Fibroblast of skin of left quadriceps (primary cell): ENCODE measurements at places on chromosomes 2 and 18.

DNA sequence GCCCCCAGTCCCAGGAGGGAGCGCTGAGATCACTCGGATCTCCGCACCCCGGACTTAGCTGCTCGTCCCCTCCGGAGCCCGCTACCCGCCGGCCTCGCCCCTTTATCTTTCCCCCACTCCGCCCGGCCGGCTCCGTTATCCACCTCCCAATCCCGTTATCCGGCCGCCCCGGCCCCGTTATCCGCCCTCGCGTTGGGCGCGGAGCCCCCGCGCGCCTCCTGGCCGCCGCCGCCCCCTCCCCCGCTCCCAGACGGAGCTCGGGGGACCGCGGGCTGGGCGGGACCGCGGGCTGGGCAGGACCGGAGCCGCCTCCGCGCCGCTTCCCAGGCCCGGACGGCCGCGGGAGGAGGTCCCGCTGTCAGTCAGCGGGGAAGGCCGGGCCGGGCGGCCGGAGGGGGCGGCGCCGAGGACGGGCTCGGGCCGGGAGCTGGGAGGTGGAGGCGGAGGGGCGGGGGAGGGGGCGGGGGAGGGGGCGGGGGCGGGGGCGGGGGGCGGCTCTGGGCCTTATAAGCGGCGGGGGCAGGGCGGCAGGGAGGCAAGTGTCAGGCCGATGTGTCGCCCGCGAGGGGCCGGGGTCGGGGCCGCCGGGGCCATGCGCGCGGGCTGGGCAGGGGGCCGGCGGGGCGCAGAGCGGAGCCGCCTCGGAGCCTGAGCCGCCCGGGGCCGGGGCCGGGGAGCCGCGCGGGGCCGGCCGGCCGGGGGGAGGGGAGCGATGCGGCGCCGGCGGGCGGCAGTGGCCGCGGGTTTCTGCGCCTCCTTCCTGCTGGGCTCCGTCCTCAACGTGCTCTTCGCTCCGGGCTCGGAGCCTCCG is at the start of gene PKDCC:
PKDCC (plus strand) TSS at position 534 of the 811 bp plus-strand sequence; CDS start at position 713, 179 bp downstream.
- DNase-seq: peak; percentile 73

DNA sequence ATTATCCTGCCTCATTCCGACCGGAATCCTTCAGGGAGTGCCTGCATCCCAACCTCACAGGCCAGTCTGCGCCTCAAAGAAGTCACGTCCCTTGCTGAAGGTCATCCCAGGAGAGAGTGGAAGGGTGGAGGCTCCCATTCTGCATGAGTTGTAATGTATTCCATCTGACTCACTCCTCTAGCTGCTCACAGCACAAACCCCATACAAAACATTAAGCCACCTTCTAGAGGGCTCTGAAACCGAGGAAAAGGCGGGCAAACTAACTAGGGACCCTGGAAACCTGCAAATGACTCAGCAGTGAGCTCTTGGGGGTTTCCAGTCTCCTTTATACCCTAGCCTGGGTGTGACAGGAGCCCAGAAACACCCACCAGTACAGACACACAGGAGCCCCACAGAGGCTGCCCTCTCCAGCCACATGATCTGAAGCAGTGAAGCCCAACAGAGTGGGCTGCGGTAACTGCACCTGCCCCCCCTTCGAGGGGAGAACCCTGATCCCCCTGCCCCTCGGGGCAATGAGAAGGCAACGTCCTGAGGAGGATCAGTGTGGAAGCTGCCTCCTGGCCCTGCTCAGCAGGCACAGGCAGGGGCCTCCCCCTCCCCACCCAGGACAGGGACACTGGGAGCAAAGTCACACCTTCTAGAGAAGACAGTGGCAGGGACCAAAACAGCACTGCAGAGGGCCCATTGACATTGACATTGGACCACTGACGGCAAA is 69.3 kb upstream of the SNTG2 start:
- no peak for DNase-seq

DNA sequence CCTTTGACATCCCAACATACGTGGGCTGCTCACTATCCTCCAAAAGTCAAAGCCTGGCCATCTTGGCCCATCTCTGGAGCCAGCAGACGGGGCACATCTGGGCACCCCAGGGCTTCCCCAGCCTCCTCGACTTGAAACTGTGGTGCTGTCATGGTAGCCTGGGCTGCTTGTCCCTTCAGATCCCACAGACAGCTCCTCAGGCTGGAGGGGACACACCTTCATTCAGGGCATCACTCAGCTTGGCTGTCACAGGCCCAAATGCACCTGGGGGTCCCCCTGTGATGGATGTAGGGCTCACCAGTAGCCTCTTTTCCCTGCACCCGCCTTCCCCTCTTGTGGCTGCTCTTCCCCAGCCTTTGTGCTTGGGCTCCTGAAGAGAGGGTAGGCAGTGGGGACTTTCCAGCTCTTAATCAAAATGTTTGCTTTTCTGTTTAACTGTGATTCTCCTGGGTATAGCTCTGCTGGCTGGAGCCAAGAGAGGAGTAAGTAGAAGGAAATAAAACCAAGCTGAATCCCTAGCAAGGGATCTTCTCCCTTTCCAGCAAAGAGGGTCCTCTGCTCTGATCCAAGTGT is 92.3 kb downstream of the GYPC start:
- DNase-seq: no peak

DNA sequence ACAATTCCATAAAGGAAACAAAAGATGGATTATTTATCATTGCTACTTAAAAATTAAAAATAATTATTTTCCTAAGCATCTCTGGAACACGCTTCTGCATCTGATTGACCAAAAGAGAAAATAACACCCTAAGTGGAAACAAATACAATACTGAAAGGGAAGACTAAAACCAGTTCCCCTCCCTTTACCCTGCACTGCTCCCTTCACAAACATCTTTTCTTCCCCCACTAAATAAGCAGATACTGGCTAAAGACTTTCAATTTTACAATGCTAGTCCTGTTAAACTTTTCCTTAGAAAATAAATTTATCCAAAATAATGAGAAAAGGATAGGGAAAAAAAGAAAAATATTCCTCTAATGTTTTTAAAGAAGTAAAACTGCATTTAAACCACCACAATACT is 4.3 kb downstream of the NCKAP1 start:
- DNase-seq: no peak

- DNase-seq: no peak
Observed at GRCh38 chr2:11945139-11946126, 199.0 kb downstream of the LPIN1 start.

- no peak for DNase-seq
Observed at GRCh38 chr2:219782737-219783348, 155.4 kb downstream of the SLC4A3 start.

- no peak for DNase-seq
Observed at GRCh38 chr2:953975-954686, 3.5 kb downstream of the SNTG2 start.

DNA sequence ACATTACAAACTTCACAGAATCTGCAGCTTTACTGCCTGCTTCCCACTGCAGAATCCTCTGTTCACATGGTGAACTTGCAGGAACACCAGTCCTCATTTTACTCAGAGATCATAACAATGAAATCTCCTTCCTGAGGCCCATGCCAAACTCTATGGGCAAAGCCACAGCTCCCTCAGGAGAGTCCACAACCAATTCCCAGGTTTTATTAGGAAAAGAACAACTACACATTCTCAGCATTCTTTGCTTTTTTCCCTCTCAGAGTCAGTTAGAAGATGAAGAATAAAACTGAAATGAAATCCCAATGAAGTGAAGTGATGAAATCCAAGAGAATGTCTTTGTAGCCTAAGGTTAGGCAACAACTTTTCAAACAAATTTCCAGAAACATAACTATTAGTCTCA is 233.7 kb downstream of the DSEL start:
- DNase-seq: peak; percentile 35

GRCh38 chr18:57833441-57834101 is 30.5 kb upstream of the ATP8B1 start:
- DNase-seq: no peak

- DNase-seq: no peak
Observed at GRCh38 chr2:117409443-117409842, 405.0 kb upstream of the DDX18 start.

GRCh38 chr18:62327977-62328376 is 2.9 kb downstream of the TNFRSF11A start:
- DNase-seq: no peak

GRCh38 chr18:45687621-45688020 is 36.4 kb upstream of the SLC14A1 start:
- DNase-seq: no peak

- DNase-seq: no peak
Observed at GRCh38 chr2:128158176-128158575, 67.2 kb downstream of the UGGT1 start.

GRCh38 chr2:160575368-160575767 is 81.8 kb upstream of the RBMS1 start:
- DNase-seq: no peak

DNA sequence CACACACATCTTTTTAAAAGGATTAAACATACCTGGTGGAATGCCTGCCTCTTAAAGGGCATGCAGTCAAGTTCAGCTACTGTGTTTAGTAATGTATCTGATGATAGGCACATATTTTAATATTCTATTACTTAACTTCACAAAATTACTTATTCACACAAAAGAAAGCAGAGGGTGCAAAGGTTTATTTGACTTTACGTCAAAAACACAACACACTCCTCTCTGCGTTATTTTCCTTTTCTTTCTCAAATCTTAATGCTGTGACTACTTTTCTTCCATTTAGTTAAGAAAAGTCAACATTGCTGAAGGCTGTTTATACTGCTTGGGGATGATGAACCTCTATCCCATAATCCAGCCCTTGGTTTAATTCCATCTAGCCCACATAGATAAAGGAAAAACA is 127.9 kb upstream of the ST6GAL2 start:
- DNase-seq: no peak

GRCh38 chr2:190043441-190043840 is 19.1 kb downstream of the MSTN start:
- no peak for DNase-seq

- peak; percentile 73 for DNase-seq
Observed at GRCh38 chr18:11339188-11339775, 189.9 kb upstream of the PIEZO2 start.

- DNase-seq: peak; percentile 34
Observed at GRCh38 chr2:15058015-15058720, 425.7 kb downstream of the LRATD1 start.

DNA sequence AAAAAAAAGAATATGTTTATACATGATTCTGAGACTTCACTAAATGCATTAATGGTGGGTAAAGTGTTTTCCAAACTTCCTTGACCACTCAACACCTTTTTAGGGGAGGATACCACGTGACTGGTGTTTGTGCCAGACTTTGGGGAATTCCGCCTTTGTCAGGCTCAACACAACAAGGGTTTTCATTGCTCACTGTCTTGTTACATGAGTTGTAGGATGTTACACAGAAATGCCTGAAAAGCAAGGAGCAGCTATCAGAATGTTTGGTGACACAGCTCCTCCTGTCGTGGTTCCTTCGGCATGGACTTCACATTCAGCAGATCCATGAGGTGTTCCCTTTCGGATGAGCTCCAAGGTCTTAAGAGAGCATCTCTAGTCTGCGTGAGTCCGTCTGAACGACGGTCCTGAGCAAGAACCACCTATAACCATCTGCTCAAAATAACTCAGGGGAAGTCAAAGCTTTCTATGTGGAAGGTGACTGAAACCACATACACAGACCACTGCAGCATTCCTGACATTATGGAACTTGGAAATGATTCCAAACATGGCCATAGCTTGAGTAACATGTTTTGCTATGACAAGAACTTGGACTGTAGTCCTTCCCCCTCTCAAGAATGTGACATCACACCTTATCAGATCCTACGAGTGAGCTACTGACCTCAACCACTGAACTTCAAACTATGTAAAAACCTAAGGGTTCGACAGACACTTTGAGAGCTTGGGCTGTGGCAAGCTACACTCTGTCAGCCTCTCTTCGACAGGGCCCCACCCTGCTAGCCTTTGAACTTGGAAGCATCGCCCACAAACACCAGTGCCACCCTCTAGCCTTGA is 57.5 kb downstream of the MCFD2 start:
- peak; percentile 94 for DNase-seq

GRCh38 chr2:30213326-30213725 is 18.0 kb upstream of the LBH start:
- DNase-seq: no peak

- DNase-seq: no peak
Observed at GRCh38 chr2:64946769-64947247, 42.4 kb upstream of the SLC1A4 start.

- no peak for DNase-seq
Observed at GRCh38 chr2:50004667-50005066, 850.4 kb upstream of the FSHR start.

DNA sequence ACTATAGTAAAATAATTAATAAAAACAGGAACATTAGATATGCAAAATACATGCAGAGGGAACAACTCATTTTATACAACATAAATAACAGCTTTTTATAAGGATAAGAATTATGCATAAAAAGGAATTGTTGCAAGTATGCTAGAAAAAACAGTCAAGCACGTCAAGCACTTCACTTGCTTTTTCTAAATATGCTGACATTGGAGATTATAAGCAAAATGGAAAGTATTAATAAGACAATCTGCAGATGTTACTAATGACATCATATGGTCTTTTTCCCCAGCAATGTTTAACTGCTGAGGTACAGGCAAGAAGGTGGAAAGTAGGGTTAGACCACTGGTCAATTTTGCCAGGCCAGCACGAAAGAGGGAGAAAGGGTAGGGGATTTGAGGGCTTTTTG is 111.7 kb downstream of the HIBCH start:
- no peak for DNase-seq

- no peak for DNase-seq
Observed at GRCh38 chr2:44535376-44535775, 173.6 kb downstream of the CAMKMT start.

DNA sequence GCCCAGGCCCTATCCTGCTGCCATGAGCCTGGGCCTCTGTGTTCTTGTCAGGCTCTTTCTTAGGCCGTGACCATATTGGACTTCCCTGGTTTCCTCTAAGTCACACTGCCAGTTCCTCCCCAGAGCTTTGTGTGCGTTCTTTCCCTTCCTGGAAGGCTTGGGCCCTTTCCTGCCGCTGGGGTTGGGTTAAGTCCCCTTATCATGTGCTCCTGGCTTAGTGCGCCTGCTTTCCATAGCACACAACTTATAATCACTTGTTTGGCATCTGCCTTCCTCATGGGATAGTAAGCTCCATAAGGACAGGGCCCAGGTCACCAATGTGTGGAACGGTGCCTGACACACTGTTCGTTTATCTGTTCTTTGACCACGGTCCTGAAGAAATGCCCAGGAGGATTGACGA is 31.3 kb downstream of the NIFK start:
- DNase-seq: no peak

- no peak for DNase-seq
Observed at GRCh38 chr2:168316073-168316440, 68.7 kb upstream of the STK39 start.

- no peak for DNase-seq
Observed at GRCh38 chr2:148716378-148716920, 71.9 kb downstream of the EPC2 start.

- no peak for DNase-seq
Observed at GRCh38 chr2:159506764-159507440, 109.4 kb downstream of the BAZ2B start.
